ENCODE measurements at places on chromosomes 5 and 9. TPM values are rescaled to one million over a fixed set of nuclear protein-coding genes. Genes with fewer than 3 reads are reported as not detected.

SELENOP gene
- 171 TPM for total RNA-seq

RASGRF2 gene
- total RNA-seq, result under 0.01 TPM

PCDH12 gene
- under 0.01 TPM for total RNA-seq

HTR4 gene
- not detected for total RNA-seq

PRUNE2 gene
- 80.0 TPM for total RNA-seq

ADCY2 gene
- total RNA-seq, result under 0.01 TPM
